Liver (tissue), 10 donors: ENCODE measurements at places on chromosomes 16 and 17. TPM values are rescaled to one million over a fixed set of nuclear protein-coding genes. Genes with fewer than 3 reads are reported as not detected.

Gene WBP2
- total RNA-seq = 32.5 TPM

DNA sequence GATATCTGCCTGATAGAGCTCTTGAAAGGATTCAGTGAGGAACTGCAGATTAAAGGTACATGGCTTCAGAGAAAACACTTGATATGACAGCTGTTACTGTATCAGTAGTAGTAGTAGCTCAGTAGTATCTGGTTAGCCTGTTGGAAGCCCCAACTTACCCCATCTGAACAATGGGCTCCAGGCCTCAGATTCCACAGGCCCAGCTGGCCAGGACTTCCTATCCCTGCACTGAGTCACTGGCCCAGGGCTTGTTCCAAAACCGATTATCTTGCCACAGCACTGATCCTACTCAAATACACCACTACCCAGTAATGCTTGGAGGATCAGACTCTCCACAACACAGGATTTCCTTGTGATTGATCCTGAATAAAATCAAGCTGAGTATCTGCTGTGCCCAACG lies 32.6 kb downstream of the DCUN1D3 start:
- DNase-seq = no peak

Gene PHAF1
- 29.1 TPM for total RNA-seq

- DNase-seq = no peak
Observed at GRCh38 chr17:78947235-78948149, 22.3 kb upstream of the TIMP2 start.

Gene CSH2
- total RNA-seq = not detected

DNA sequence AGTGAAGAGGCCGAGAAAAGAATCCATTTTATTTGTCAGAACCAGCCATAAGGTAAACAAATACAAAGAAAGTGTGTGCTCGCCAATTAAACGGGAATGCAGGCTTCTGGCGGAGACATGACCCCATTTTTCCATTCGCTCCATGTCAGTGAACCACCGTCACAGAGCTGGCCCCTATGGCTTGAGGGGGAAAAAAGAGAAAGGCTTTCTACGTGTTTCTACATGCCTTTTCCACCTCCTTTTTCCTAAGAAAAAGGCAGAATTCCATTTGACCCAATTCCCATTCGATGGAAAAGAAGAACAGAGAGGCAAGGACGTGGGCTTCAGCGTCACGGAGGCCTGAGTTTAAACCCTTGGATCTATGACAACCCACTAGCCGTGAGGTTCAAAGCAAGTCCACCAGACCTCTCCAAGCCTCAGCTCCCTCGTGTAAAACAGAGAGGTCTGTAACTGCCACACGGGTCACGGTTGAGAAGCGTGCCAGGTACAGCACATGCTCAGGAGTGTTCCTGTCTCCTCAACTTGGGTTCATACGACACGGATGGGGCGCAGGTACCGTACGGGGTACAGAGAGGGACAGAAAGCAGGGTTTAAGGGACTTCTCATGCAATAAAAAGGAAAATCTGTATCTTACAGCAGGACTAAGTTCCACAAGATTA lies 91.9 kb downstream of the NXN start:
- no peak for DNase-seq

GRCh38 chr17:62801553-62802114 lies 6.5 kb downstream of the MARCHF10 start:
- DNase-seq = no peak
